RWPE1 (cell line): ENCODE measurements at places on chromosomes 12 and 14.
A peak's percentile ranks its signal among the peaks of the same experiment; 100 is the strongest.

- DNase-seq, result no peak
These were observed 23.9 kb downstream of the ATF7 start for GRCh38 chr12:53602176-53602864.

DNA sequence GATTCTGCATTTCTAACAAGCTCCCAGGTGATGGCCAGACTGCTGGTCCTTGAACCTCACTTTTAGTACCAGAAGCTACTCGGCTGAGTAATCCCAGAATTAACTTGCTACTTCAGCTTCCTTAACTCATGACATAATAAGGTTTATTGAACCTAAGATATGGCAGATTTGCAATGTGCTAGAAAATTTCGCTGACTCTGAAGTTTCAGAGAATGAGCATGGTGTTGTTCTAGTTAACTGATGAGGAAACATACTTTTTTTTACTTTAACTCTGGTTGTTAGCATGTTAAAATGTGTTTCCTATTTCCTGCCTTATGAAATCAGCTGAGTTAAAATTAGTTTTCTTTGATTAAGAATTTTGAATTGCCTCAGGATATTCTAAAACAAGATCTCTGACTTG, 23.1 kb upstream of the COX16 start:
- no peak for DNase-seq

DNA sequence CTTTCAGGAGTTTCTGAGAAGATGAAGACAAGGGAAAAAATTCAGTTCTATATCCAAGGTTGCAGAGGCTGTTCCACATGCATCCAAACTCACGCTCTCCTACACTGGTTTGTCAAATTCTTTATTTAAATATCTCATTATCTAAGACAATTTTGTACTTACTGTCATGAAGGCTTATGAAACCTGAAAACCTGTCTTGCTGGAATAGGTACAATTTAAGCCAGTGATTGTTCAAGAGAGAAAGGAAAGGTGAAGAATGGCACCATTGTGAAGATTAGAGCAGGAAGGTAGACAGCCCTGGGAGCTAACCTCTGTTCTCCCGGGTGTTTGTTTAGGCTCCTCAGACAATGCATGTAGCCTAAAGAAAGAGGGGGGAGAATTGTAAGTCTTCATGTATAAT, 315.1 kb upstream of the PRKD1 start:
- no peak for DNase-seq

DNA sequence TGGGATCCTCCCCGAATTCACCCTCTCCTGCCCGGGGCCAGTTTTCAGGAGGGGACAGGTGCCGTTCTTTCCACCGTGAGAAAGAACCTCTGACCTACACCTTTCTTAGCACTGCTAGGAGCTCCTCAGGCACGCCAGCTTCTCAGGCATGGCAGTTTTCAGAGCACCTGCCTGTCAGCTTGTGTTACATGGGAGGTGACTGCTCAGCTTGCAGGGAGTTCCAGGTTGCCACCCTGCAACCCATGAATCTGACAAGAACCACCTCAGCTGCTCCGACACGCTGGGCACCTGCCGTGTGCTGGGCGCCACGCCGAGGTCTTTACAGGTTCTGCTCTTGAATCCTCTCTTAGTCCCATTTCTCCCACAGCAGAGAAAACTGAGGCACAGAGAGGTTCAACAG, 12.9 kb downstream of the BRI3BP start:
- no peak for DNase-seq

DNA sequence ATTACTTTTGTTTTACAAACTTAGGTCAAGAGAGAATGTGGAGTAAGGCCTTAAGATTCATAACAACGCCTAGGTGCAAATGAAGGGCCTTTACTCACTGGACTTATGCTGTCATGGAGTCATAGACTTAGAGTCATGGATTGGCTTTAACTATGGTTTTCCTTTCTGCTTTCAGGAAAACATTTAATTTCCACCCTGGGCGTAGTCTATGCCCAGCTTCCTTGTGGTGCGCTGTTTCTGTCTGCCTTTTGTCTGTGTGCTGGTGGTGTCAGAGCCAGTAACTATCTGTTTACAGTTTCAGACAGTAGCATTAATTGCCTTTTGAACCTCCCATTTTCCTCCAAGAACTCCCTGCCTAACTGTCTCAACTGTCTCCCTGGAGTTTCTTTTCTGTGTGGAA, 31.8 kb upstream of the COX6A1 start:
- no peak for DNase-seq

GRCh38 chr12:109879351-109880042, 844 bp downstream of the GLTP start:
- no peak for DNase-seq

DNA sequence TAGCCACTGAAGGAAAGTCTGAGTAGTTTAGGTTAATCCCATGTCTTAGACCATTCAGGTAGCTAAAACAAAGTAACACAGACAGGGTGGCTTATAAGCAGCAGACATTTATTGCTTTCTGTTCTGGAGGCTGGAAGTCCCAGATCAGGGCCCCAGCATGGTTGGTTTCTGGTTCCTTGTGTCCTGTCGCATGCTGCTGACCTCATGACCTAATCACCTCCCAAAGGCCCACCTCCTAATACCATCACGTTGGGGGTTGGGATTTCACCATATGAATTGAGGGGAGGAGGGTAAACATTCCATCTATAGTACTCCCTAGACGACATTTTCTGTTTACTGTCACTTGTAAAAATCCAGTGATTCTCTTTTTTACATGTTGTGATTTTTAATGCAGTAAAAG, 148.6 kb downstream of the FBXL14 start:
- no peak for DNase-seq

GRCh38 chr12:105831372-105831771, 307.4 kb downstream of the NUAK1 start:
- DNase-seq, result no peak

DNA sequence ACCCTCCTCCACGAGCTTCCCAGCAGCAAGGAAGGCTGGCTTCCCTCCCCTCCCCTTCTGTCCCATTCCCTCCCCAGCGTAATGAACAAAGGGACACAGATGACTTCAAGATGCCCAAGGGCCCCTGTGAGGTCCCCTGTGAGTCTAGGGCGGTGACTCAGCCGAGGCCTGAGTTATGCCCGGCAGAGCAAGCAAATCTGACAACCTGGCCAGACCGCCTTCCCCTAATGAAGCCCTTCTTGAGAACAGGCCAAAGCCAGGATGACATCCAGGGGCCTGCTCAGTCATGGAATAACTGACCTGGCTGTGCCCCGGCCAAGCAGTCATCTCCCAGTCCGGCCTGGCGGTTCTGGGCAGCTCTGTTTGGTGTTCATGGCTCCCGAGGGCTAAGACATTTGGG, 89.2 kb downstream of the DICER1 start:
- no peak for DNase-seq

DNA sequence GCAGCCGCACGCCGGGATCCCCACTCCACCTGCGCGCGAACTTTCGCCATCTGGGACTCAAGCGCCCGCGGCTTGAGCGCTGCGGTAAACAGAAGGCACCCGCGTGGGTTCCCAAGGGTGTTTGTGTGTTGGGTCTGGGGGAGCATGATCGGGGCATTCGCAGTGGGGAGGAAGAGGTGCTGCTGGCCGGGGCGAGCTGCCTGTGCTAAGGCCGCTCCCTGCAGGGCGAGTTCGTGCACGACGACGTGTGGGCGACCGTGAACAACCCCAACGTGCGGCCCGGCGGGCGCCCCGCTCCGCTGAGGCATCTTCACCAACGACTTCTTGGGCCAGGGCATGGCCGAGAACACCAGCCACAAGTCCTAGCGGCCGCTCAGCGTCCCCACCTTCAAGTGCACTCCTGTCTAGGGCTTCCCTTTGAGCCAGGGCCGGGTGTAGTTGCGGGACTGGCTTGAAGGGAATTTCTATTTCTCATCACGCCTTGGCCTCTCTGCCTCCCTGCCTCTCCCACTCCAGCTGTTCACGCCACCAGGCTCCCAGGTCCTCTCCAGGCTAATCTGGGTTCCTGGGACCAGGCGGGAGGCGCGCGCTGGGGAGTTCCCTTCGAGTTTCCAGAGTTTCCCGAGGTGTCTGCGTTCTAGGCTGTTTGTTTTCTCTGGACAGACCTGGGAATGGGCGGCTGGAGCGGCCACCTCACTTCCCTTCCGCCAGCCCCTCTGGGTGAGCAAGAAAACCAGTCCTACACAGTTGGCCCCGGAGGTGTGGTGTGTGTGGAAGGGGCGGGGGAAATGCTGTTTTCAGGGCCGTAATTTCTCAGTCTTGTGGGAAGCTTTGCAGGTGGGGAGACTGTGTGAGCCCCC, 417.8 kb upstream of the TMTC1 start:
- DNase-seq, result no peak

GRCh38 chr14:102908766-102909455, 13.6 kb upstream of the AMN start:
- DNase-seq, result no peak

- DNase-seq, result no peak
These were observed 1.6 kb upstream of the CLEC14A start for GRCh38 chr14:38257507-38257906.

- no peak for DNase-seq
These were observed 242.3 kb downstream of the ANO6 start for GRCh38 chr12:45458238-45458637.

GRCh38 chr12:1355396-1355795, 239.0 kb downstream of the FBXL14 start:
- DNase-seq, result no peak

DNA sequence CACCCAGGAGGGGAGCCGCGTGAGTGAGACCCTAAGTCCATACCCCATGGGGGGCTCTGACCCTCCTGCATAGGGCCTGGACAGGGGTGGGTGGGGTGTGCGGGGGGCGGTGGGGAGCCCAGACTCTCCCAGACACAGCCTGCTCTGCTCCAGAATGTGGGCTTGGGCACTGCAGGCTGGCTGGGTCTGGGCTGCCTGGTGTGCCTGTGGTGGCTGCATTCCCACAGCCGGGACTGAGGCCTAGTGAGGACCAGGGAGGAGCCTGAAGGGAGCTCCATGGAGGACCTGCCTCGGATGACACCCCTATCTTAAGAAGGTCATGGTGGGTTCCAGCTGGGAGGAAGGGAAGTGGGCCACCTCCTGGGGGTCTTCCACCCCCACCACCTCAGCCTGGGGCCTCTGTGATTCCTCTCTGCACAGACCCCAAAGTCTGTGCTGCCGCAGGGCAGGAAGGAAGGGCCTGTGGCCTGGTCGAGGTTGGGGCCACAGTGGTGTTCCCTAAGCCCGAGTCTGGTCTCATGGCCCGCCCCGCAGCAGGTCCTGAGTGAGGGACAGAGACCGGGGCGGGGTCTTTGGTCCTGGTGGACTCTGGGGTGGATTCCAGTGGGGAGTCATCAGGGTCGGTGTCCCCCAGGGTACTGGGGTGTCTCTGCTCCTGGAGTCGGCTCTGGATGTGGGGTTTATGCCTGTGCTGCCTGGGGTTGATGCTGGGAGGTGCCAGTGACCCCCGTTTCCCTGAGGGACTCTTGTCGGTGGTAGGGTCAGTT, 392.3 kb downstream of the TMEM121 start:
- no peak for DNase-seq

GRCh38 chr12:65778258-65779090, 45.8 kb upstream of the HMGA2 start:
- peak; percentile 55 for DNase-seq

- DNase-seq, result no peak
These were observed 173.2 kb downstream of the CAND1 start for GRCh38 chr12:67442347-67442841.

- no peak for DNase-seq
These were observed 79.0 kb downstream of the GAS2L3 start for GRCh38 chr12:100652488-100652887.

- DNase-seq, result no peak
These were observed 11.8 kb downstream of the CD163L1 start for GRCh38 chr12:7431993-7432685.

DNA sequence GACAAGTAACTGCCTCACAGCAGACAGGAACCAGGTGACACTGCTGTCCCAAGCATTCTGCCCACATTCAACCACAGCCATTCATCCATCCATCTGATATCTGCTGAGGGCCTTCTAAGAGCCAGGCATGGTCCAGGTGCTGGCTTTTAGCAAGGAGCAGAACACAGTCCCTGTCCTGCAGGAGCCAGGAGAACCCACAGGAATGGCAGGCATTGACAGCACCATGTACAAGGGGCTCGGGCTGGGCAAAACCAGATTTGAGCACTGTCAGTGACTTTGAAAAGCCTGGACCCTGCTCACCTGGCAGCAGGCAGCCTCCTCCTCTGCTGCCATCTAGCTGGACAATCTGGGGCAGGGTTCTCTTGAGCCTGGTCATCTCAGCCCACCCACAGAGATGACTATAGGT, 137.0 kb downstream of the ZFP36L1 start:
- no peak for DNase-seq

DNA sequence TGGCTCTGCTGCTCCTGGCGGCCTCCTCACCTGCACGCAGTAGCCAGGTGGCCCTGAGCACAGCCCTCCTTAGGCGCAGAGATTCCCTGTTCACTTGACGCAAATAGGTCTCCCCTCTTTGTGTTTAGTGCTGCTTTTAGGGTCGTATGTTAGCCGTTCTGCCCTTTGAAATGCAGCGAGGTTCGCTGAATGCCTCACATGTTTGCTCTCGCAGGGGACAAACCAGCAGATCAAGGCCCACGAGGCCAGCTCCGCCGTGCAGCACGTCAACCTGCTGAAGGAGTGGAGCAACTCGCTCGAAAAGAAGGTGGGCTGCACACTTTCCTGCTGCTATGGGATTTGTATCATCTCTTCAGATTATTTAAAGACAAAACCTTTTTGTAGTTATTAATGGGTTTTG, 31.4 kb upstream of the AMN start:
- DNase-seq, result no peak

DNA sequence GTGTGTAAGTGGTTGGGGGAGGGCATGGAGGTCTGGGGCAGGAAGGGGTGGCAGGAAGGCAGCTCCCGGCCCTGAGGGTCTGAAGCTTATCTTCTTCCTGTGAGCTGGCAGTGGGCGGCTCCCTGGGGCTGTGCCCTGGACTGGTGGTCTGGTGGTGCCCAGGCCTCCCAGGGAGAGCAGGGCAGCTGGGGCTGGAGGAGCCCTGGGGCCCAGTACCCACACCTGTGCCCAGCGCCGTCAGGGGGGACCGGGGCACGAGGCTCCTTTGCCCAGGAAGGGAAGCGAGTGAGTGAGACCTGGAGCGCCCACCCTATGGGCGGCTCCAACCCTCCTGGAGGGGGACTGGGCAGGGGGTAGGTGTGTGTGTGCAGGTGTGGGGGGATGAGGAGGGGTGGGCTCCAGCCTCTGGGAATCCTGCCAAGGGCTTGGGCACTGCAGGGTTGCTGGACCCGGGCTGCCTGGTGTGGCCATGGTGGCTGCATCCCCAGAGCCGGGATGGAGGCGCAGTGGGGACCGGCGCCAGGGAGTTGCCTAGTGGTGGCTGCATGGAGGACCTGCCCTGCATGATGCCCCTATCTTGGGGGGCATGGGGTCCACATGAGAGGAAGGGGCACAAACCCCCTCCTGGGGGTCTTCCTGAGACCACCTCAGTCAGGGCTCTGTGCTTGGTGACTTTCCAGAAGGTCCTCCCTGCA, 353.6 kb downstream of the TMEM121 start:
- no peak for DNase-seq
